ENCODE measurements at places on chromosomes 2 and 18.
A peak's percentile ranks its signal among the peaks of the same experiment; 100 is the strongest.

- DNase-seq: no peak
These were observed 1327.2 kb upstream of the DDX18 start for GRCh38 chr2:116487336-116487735.

- DNase-seq: peak; percentile 54
These were observed 56.6 kb downstream of the CLHC1 start for GRCh38 chr2:55175254-55176093.

GRCh38 chr2:44708661-44709000, 232.9 kb upstream of the SIX3 start:
- no peak for DNase-seq

DNA sequence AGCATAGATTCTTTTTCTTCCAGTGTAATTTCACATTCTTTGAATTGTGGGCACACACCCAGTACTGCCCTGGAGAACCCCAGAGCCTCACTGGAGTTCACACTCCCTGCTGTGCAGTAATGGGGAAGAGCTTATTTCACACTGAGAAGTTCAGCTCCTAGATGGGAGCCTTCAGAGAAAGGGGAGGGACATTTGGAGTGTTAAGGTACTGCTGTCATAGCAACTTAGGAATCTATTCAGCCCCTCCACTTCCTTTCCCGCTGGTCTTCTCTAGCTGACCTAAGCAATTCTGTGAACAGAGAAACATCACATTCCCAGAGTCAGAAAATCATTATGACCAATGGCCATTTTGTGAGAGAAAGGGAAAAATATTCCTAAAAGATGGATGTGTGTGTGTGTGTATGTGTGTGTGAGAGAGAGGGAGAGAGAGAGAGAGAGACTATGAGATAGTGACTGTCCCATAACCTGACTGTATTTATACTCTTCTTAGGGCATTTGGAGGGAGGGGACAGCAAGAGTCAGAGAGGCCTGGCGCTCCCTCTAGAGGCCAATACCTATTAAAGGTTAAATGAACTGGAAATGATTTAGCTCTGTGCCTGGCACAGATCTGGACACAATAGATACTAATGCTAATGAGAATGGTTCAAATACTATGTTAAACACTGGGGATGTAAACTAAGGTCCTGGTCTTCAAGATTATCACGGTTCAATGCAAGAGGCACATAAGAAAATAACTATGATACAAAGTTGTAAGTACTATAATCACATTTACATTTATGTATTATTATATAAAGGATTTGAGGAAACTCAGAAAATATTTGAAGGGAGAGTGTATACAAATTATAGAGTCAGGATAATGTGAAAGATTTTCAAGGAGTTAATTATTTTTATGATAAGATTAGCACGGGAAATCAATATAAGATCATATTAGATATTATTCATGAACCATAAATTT, 41.5 kb upstream of the RPE start:
- peak; percentile 21 for DNase-seq

DNA sequence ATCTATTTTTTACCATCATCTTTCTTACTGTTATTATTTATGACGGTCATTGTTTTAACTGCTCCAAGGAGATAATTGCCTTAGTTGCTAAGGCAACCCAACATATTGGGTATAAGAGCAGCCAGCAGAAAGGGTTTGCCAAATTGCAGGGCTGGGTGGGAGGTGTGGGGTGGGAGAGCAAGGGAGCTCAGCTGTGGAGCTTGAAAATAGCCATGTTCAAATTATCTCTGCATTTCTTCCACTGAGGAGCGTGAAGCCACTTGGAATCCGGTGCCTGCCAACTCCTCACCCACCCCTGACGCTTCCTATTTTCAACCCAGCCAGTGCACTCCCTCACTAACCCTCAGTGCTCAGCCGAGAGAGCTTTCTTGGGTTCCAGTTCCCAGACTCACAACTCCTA, 60.8 kb downstream of the SETBP1 start:
- no peak for DNase-seq

GRCh38 chr18:23798824-23799223, 109.6 kb downstream of the LAMA3 start:
- no peak for DNase-seq

GRCh38 chr2:127511917-127512316, 14.4 kb downstream of the IWS1 start:
- no peak for DNase-seq

DNA sequence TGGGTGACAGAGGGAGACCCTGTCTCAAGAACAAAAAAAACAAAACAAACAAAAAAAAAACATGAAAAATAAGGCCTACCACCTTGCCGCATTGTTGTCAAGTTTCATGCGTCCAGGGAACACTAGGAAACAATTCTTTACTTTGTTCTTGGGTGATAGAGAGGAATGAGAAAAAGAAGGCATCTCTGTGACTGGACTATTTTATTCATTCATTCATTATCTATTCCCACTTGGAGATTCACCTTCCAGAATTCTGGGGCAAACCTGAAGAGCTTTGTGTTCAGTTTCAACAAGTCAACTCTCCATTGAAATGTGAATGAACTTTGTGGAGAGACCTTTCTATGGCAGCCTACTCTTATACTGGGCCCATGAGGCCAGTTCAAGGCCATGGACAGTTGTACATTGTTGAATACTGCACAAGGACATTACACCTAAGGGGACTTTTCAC, 88.5 kb upstream of the NDUFV2 start:
- DNase-seq: no peak

GRCh38 chr18:11146238-11146946, 3.0 kb downstream of the PIEZO2 start:
- DNase-seq: no peak

- DNase-seq: no peak
These were observed 22.3 kb upstream of the DUSP2 start for GRCh38 chr2:96167407-96168013.

DNA sequence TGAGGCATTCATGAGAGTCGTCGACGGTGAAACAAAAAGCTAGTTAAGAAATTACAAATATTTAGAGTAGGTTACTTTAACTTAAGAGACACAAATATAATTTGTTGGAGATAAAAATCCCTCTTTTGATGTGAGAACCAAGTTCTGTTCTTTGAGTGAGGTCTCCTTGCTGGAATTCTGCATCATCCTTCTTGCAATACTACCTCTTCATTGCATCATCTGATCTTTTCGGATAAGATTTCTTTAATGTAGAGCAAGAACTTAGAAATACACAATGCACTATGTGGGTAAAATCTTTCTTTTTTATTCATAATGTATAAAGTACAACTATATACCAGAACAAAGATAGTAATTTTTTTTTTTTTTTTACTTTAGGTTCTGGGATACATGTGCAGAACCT, 118.4 kb downstream of the ARL4C start:
- DNase-seq: peak; percentile 72

DNA sequence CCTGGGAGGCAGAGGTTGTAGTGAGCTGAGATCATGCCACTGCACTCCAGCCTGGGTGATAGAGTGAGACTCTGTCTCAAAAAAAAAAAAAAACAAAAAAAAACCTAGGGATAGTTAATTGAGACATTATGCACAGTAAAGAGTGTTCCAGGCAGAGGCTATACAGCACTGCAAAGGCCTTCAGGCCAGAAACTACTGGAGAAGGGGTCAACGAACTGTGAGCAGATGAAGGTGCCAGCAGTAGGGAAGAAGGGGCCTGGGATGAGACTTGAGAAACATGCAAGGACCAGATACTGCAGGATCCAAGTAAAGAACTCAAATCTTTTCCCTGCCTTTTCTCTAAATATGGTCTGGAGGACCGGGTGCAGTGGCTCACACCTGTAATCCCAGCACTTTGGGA, 26.0 kb upstream of the PCBP1 start:
- no peak for DNase-seq

- no peak for DNase-seq
These were observed 66.2 kb downstream of the MAP4K4 start for GRCh38 chr2:101763496-101764333.

- DNase-seq: no peak
These were observed 192.0 kb upstream of the ZEB2 start for GRCh38 chr2:144711630-144712549.

- no peak for DNase-seq
These were observed 41.2 kb upstream of the HS6ST1 start for GRCh38 chr2:128359841-128360240.

- peak; percentile 37 for DNase-seq
These were observed 191.7 kb upstream of the NDUFV2 start for GRCh38 chr18:8910843-8911242.

DNA sequence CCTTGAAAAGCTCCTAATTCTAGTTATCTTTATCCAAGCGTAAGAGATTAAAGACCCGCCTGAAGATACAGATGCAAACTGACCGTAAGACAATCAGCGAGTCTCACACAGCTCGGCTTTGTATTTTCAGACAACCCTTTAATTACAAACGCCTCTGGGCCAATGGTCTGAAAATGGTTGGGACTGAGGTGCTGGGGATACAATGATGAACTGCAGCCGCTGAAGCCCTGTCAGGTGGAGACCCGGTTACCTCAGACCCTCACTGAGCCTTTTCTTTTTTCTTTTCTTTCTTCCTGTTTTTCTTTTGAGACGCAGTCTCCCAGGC, 715 bp upstream of the CFAP36 start:
- peak; percentile 18 for DNase-seq

DNA sequence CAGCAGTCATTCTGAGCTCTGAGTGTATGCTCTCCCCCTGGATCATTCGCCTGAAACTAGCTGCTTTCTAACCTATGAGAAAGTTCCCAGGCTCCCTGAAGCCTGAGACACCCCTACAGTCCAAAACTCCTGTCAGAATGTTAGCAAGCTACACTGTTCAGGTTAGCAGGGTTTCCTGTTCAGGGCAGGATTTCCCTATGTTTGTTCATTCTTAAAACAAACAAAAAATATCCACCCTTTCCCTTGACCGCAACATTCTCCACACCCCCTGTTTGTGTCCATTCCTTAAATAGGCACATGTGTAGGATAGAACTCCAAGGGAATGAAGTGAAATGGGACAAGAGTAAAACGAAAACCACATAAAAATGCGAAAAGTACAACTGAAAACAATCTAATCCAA, 83.1 kb downstream of the KLF7 start:
- DNase-seq: no peak

DNA sequence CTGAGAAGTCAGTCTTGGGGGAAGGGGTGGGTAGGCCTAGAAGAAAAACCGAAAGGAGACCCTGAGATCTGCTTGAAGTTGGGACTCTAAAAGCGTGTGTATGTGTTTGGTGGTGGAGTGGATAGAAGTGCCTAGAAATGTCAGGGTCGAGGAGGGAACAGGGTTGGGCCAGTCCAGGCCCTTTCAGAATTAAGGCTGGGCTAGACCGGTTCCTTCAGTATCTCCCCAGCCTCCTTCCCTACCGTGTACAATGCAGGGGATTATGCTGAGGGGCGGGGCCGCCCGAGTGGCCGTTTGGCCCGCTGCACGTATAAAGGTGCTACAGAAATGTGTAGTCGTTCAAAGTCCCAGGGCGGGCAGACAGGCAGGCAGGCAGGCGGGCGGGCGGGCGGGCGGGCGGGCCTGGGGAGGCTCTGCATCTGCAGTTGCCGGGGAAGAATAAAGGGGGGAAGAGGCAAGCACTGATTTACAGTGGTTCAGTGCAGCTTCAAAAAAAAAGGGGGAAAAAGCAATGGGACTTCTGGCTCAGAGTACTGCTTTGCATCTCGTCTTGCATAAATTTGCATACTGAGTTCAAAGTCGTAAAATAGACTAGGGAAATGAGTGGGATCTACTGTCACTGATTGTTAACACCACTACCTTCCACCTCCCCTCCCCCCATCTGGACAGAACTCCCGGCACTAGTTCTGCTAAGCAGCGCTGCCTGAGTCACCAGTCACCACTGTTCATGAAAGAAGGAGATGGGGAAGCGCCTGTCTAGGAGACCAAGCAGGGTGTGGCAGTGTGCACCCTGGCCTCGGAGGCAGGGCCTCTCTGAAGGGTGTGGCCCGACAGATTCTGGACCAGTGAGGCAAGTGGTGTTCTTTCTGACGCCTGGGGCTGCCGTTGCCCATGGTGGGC, 3.6 kb downstream of the IGFBP2 start:
- peak; percentile 54 for DNase-seq

DNA sequence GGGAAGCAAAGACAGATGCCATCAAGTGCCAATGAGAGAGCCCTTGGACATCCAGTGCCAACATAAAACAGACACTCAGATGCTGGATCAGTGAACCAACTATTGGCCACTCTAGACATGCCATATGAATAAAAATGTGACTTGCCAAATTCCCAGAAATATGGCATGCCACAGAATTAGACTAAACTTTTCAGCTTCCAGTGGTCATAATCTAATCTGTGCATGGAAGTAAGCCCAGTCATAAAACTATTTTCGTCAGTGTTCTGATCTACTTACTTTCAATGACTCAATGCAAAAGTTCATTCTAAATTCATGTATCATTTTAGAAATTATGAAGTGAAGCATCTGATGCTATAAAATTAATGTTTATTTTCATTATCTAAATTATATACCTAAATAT, 1506.2 kb upstream of the NXPH2 start:
- DNase-seq: no peak

GRCh38 chr2:219027511-219028055, 13.7 kb downstream of the CFAP65 start:
- no peak for DNase-seq
